Left kidney (tissue), 8 donors: ENCODE measurements at places on chromosomes 5 and 9. TPM values are rescaled to one million over a fixed set of nuclear protein-coding genes. Genes with fewer than 3 reads are reported as not detected.

Gene CNTNAP3B
- polyA plus RNA-seq, result 17.5 TPM

Gene ALDOB
- 693 TPM for polyA plus RNA-seq

DNA sequence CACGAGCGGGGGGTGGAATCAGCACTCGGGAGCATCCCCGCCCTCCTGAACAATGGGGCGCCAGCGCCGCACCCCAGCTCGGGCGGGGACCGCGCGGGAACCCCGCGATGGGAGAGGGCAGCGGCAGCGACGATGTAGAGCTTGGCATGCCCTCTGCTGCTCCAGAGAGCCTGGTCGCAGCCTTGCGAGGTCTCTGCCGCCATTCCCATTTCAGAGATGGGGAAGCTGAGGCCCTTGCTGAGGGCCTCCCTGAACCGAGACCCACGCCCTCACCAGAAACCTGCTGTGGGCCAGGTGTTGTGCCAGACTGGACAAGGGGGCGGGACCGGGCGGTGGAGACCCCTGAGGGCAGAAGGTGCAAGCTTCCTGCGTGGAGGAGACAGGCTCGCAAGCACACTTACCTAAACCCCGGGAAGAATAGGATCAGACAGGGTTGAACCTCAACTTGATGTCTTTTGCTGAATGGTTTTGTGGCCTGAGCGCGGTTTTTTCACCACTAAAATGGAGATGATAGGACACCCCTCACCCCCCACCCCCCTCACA, 647 bp upstream of the MEGF9 start:
- DNase-seq, result no peak

- DNase-seq, result no peak
Observed at GRCh38 chr9:93594041-93594756, 17.8 kb downstream of the PHF2 start.

DNA sequence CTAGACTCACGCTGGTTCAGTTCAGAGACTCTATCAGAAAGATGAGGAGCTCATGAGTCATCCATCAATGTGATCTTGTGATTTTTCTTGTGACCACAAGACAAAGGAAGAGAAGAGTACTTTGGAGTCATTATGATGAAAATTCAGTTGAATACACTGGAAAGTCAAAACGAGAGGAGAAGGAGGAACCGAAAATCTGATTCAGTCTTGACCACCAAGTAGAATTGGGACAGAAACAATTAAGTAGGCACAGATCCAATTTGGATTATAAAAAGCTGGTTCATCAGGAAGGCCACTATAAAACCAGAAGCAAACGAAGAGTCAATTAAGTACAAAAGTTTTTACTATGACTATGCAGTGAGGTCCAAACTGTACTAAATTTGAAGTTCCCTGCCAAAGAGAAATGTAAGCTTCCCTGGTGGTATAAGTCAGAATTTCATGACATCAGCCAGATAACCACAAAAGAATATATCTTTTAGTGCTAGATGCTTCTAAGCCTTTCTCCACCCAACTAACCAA, 90.9 kb downstream of the THBS4 start:
- no peak for DNase-seq

DNA sequence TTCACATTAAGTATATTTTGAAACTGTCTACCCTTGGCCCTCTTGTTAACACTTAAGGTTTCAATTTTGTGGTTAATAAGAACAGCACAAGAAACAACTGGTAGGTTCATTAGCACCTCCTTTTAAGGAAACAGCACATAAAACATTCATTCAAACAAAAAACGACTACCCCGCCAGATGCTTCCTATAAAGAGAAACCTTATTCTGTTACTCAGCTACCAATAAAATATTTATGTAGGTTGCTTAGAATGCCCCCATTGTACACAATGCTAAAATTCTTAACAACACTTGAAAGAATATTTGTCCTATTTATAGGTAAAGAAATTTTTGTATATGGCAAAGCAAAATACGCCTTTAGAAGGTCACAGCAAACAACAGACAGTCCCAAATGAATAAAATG, 23.2 kb downstream of the CDK5RAP2 start:
- DNase-seq, result no peak

- no peak for DNase-seq
Observed at GRCh38 chr9:77575785-77576184, 72.3 kb downstream of the GNA14 start.

DNA sequence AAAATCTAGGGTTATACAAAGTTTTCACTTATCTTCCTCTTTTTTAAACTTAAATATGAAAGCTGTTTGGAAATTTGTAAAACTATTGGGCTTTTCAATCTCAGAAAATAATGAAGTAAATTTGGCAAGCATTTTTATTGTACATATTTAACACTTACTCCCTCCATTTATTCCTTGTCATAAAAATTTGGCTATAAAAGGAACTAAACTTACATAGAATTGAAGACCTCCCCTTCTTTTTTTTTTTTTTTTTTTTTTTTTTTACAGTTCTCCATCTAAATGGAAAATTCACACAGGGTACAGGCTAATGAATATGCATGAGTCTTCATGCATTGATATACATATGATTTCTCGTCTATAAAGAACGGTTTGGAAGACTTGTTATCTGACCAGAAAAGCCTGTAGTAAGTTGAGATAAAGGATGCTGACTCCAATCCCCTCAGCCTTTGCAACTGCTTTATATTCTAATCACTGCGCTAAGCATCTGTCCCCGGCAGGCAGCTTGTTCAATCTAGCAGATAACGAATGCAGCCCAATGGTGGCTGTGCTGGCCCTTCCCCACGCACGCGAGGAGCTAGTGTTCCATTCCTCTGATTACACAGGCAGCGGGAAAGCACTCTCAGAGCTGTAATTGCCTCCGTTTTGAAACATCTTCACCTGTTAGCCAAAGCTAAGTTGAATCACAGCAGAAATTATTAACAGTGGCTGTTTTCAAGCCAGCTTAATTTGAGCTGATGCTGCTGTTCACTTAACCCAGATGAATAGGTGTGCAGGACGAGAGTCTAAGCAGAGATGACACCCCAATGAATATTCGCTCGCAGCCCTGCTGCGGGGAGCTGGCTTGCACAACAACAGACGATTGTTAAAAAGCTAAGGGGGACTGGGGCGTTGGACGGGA, 453.8 kb upstream of the ZNF608 start:
- no peak for DNase-seq

GRCh38 chr5:10592601-10593000, 28.7 kb downstream of the ANKRD33B start:
- DNase-seq, result no peak

GRCh38 chr9:114030364-114030763, 47.7 kb downstream of the AMBP start:
- no peak for DNase-seq

DNA sequence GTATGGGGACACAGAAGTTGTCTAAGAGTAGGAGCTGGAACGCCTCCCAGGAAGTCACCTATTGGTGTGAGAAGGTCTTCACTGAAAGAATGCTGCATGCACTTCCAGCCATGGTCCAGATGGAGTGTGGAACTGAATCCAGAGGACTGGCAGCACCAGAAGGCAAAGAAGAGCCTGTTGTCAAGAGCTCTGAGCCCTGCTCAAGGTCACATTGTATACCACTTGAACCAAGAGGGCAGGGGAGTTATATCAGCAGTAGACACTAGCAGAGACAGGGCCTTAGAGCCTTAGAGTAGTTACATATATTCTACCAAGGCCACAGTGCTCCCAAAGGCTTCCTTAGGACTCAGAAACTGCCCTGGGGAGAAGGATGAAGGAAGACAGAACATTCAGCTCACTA, 130.8 kb upstream of the POC5 start:
- DNase-seq, result no peak

DNA sequence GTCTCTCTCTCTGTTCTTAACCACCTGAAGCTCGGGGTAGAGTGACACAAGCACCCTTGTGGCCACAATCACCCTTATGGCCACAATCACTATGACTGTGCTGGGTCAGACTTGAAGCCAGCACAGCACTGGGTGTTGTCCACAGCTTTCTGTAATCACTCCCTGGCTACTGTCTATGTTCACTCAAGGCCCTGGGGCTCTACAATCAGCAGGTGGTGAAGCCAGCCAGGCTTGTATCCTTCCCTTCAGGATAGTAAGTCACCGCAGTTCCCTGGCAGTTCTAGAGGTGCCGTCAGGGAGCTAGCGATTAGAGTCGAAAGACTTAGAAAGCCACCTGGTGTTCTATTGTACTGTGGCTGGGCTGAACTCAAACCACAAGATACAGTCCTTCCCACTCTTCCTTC, 44.2 kb downstream of the GDA start:
- no peak for DNase-seq
